ENCODE measurements at places on chromosomes 1 and 21.

DNA sequence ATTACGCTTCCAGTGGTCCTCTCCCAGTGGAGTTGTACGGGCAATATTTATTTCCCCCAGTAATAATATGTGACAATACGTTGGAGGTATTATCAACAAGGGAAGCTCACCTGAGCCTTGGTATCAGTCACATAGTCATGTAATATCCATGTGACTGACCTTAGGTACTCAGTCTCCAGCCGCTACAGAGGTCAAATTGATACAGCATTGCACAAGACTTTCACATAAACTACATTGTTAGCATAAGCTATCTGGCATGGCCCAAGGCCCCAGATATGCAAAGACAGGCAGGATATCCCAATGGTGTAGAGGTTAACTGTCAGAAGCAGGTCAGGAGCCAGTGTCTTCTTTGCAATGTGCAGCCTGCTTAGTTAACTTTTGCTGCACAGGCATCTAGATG lies 15.3 kb upstream of the CHIT1 start:
- no peak for DNase-seq

- DNase-seq = no peak
Observed at GRCh38 chr1:200660719-200661118, 9.0 kb downstream of the DDX59 start.

- no peak for DNase-seq
Observed at GRCh38 chr1:244778344-244778743, 57.1 kb upstream of the COX20 start.

GRCh38 chr1:223403184-223403815 lies 10.1 kb downstream of the CCDC185 start:
- DNase-seq = no peak

GRCh38 chr1:17561247-17561548 lies 21.7 kb downstream of the ARHGEF10L start:
- no peak for DNase-seq

DNA sequence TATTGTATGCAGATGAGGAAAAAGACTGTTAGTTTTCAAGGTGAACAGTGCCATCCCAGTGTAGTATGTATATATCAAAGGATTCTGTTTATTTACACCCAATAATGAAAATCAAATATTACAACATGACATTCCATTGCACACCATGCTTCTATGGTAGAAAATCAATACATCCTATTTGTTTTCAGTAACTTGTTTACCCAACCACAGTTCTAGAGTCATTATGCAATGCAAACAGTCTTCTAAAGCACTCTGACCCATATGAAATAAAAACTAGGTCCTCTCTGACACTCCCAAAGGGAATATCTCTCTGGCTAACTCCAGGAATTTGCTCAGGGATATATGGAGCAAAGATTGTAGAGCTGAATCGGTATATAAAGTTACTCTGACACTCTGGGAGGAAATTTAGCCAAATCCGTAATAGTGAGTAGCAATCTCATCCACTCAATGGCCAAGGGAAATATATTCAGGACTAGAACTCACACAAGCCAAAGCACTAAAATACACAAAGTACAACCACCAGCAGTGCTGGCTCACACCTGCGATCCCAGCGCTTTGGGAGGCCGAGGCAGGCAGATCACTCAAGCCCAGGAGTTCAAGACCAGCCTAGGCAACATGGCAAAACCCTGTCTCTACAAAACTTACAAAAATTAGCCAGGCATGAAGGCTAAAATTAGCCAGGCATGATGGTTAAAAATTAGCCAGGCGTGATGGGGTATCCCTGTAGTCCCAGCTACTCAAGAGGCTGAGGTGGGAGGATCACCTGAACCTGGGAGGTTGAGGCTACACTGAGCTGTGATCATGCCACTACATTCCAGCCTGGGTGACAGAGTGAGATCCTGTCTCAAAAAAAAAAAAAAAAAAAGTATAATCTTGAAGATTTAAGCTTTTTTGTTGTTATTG lies 75.2 kb downstream of the RERE start:
- no peak for DNase-seq

GRCh38 chr1:12407962-12408454 lies 178.2 kb downstream of the VPS13D start:
- DNase-seq = no peak

GRCh38 chr1:231241750-231242149 lies 738 bp downstream of the GNPAT start:
- peak; percentile 7 for DNase-seq

- no peak for DNase-seq
Observed at GRCh38 chr1:153683854-153684253, 5.4 kb downstream of the NPR1 start.

GRCh38 chr1:172601046-172601630 lies 57.8 kb upstream of the FASLG start:
- no peak for DNase-seq

GRCh38 chr1:247857069-247857984 lies at the start of gene TRIM58:
Gene TRIM58 (plus strand): TSS chr1:247857187. CDS start chr1:247857247, 60 bp downstream.
- DNase-seq = peak; percentile 10

GRCh38 chr21:45029298-45029947 lies 45.0 kb upstream of the ADARB1 start:
- DNase-seq = no peak
